ENCODE measurements at places on chromosomes 2 and 18.

DNA sequence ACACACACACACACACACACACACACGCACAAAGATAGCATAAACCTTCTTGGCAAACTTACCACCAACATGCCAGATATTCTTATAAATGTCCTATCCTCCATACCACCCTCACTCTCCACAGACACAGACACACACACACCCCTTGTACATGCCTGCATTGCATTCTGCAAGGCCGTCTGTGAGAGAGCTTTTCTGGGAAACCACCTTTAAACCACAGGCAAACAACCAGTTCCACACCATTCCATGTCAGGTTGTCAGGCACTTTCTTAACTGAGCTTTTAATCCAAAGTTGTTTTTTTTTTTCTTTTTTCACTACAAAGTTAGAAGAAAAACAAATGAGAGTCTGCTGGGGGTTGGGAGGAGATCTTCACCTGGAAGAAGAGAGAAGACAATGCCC, 221.1 kb downstream of the C1D start:
- DNase-seq, result no peak

DNA sequence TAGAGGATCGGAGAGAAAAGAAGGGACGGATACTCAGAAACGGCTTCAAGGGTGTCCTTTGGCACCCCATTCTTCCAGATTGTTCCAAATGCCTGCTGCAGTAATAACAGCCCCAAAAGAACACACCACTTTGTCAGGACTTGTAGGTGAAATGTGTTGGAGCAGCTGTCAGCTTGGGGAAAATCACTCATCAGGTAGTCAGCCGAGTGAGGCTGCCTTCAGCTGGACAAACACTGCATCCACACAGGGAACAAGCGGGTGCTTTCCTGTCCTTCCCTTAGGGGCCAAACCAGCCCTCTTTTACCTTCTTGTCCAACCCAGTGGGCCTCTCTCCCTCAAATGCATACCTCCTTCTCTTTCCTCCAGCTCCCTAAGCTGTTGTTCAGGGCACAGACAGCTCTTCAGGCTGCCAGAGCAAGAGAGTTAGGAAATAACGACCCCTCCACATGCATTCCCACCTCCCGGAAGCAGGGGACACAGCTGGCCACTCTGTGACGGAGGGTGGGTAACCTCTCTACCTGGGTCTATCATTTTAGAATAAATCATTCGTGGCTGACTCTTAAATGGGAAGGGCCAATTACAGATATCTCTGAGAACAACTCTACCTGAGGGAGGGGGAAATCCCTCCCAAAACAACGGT, 48.1 kb downstream of the BCL11A start:
- DNase-seq, result no peak

- no peak for DNase-seq
Observed at GRCh38 chr2:22290302-22290701, 1094.7 kb upstream of the KLHL29 start.

- no peak for DNase-seq
Observed at GRCh38 chr18:48779462-48779861, 171.3 kb downstream of the SMAD7 start.

DNA sequence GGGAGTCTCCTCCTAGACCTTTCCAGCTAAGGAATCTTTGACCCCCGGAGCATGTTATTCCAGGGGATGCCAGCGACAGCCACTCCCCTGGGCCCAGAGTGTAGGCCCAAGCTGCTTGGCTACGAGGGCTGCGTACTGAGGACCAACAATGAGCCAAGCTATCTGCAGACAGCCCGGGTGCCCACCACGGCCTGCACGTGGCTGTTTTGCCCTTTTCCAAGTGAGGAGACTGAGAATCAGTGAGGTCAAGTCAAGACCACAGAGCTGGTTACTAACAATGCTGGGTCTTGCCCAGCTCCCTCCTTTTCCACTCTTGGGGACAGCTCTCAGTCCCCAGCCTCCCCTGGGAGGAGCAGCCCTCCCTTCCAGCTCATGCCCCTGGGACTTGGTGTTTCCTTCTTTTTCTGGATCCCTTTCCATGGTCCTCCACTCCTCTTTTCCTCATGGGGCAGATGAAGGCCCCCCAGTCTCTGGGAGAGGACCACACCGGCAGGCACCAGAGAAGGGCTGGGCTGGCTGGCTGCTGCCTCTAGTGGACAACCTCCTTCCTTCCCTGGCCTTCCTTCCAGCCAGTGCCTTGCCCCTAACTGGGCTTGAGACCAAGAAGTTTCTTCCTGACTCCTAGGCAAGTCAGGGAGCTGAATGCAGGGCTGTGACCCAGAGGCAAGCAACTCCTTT, 550 bp upstream of the MALL start:
- no peak for DNase-seq

DNA sequence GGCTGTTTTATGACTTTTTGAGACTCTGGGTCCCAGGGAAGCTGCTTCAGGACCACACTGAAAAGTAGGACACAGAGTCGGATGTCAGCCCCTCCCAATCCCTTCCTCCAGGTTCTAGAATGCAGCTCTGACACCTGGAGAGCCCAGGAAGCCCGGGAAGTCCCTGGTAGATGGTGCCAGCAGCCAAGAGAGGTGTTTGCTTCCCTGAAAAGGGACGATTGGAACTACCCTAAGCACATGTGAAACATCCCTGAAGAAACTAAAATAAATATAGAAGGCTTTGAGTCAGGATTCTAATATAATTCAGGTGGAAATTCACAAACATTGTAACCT, 163.2 kb upstream of the CYRIA start:
- DNase-seq, result no peak

DNA sequence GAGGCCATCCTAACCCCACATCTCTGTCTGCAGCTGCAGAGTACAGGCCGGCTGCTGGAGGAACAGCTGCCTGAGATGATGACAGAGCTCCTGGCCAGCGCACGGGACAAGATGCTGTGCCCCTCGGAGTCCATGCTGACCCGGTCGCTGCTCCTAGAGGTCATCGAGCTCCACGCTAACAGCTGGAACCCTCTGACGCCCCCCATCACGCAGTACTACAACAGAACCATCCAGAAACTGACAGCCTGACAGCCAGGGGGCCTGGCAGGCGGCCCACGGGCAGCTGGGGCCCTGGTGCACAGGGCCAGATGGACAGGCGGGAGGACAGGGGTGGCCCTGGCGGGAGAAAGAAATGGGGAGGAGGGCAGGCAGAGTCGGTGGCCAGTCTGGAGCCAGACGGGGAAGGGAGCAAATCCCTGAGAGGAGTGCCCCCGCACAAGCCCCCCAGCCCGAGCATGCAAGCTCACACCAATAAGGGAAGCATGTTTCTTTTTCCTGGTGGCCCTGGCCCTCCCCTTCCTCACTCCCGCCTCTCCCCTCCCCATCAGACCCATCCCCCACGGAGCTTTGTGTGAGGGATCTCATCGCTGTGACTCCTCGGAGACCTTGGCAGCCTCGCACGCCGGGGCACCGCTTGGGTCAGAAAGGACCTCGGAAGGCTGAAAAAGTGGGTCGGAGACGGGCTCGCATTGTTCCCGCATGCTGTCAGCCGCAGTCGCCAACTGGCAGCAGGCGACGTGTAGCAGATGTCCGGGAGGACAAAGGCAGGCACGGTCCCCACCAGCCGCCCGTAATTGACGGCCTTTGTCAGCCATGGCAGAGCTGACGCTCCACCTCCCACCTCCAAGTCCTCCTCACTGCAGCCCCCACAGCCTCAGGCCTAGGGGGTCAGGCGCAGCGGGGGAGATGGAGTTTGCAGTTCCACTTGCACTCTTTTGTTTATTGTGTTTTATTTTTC, 91.2 kb downstream of the SMAD7 start:
- DNase-seq, result no peak

GRCh38 chr2:230925879-230926765, 1.1 kb upstream of the GPR55 start:
- DNase-seq, result no peak

- DNase-seq, result no peak
Observed at GRCh38 chr2:112805542-112805941, 21.2 kb upstream of the IL1A start.

- no peak for DNase-seq
Observed at GRCh38 chr2:205778356-205778755, 96.1 kb downstream of the NRP2 start.

- DNase-seq, result no peak
Observed at GRCh38 chr2:1632002-1632348, 112.3 kb downstream of the PXDN start.

DNA sequence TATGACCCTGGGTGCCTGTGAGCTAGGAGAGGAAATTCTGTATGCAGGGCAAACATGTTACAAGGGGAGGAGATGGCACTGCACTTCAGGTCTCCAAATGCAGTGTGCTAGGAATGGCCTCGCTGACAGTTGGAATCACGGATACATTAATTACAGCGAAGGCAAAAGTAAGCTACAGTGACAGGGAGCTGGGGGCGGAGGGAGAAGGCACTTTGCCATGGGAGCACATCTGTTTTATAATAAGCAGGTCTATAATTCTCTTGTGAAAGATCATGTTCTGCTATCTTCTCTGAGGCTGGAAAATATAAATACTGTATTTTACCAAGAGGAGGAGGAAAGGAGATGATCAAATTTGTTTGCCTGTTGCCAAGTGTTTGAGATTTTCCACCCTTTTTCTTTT, 56.3 kb upstream of the FZD5 start:
- DNase-seq, result no peak

GRCh38 chr18:56660655-56661054, 9.5 kb downstream of the WDR7 start:
- no peak for DNase-seq

- no peak for DNase-seq
Observed at GRCh38 chr2:118729760-118730159, 117.7 kb downstream of the EN1 start.

- no peak for DNase-seq
Observed at GRCh38 chr2:105929516-105929915, 184.8 kb downstream of the NCK2 start.
